ENCODE measurements at places on chromosomes 13 and 19. TPM values are rescaled to one million over a fixed set of nuclear protein-coding genes. Genes with fewer than 3 reads are reported as not detected.

The IZUMO1 gene
- total RNA-seq = 0.22 TPM

The F10 gene
- 0.22 TPM for total RNA-seq

The MIA gene
- not detected for total RNA-seq

The VAV1 gene
- total RNA-seq = not detected

The RNF113B gene
- not detected for total RNA-seq

The ZNF177 gene
- total RNA-seq = 0.60 TPM

The PGLYRP2 gene
- total RNA-seq = not detected

The CD70 gene
- total RNA-seq = not detected

The IGFLR1 gene
- 0.20 TPM for total RNA-seq

The CD177 gene
- 2.6 TPM for total RNA-seq

The UQCR11 gene
- 127 TPM for total RNA-seq

The CD33 gene
- total RNA-seq = not detected

The CASP14 gene
- not detected for total RNA-seq

Measured in lung microvascular endothelial cell (primary cell).